ENCODE measurements at places on chromosomes 16 and 17.
A peak's percentile ranks its signal among the peaks of the same experiment; 100 is the strongest.

DNA sequence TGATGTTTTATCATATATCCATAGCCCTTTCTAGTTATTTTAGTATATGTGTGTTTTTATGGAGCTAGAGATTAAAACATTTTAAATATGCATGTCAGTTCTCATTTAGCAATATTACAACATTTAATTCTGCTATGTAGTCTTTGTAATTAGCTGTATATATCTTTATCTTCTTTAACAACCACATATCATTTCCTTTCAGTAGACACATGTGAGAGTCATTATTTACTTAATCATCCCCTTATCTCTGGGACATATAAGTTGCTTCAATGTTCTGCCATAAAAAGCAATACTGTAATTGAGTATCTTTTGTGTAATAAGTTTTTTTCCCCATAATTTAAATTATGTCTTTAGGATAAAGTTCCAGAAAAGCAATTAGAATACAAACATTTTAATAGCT, 52.0 kb upstream of the CLEC3A start:
- no peak for DNase-seq

- no peak for DNase-seq
Measured at GRCh38 chr17:42055027-42055426, 4.6 kb upstream of the C17orf113 start.

DNA sequence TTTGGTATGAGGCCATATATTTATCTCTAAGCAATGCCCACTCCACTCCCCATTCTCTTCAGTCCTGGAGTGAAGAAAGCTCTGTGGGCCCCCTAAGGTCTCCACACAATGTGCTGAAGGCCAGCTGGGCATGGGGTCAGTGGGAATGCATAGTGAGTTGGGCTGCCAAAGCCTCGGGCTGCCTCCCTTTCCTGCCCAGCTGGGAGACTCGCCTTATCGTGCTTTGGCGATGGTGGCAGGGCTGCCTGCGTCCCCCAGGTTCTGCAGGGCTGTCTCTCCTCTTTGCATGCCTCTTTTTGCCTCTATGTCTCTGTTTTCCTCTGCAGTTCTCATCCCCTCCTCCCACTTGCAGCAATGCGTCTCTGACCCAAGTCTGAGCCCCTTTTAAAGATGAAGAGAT, 116.5 kb downstream of the CYLD start:
- DNase-seq = no peak

DNA sequence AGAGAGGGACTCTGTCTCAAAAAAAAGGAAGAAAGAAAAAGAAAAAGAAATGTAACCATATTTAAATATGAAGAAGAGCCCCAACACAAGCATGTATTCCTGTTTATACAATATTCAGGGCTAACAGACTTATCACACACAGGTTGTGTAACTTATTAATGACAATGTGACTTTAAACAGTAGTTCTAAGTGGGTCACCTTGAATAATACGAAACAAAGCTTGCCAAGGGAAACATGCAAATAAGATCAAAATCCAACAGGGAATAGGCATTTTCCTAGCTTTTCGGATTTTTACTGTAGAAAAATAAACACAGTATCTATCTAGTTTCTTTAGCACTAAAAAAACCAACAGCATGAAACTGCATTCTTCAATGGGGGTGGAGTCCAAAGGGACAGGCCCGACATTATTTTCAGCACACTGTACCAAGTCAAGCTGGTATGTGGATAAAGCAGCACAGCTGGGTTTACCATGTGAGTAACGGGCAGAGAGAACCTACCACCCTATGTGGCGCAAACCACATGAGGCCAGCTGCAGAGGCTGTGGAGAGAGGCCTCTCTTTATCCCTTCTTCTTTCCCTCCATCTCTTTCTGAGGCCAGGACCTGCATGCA, 45.3 kb downstream of the TOM1L2 start:
- no peak for DNase-seq

DNA sequence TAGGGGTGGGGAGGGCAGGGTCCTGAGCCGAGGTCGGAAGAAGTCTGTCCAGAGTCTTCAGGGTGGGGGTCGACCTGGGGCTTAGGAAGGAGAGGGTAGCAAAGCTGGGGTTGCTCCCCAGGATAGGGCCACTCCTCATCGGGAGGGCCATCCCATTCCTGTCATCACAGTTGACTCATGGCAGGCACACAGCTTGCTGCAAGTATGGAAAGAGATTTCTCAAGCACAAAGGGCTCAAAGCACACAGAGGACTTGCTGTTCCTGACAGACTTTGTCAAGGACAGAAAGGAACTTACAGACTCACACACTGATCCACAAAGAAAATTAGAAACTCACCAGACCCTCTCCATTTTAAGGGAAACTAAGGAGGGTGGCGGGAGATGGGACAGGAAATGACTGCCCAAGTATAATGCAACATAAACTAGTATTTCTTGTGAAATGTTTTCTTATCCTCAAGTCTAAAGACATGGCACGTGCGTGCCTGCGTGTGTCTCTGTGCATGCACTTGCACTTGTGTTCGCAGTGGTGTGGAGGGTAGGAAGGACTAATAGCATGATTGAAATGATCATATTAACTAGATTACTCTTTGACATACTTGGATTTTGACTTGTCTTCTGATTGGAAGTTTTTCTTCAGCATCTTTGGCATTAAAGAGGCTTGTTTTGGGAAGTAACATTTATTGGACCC, 2.4 kb downstream of the AOC2 start:
- DNase-seq = no peak

- no peak for DNase-seq
Measured at GRCh38 chr16:85583491-85584181, 29.5 kb upstream of the GSE1 start.

DNA sequence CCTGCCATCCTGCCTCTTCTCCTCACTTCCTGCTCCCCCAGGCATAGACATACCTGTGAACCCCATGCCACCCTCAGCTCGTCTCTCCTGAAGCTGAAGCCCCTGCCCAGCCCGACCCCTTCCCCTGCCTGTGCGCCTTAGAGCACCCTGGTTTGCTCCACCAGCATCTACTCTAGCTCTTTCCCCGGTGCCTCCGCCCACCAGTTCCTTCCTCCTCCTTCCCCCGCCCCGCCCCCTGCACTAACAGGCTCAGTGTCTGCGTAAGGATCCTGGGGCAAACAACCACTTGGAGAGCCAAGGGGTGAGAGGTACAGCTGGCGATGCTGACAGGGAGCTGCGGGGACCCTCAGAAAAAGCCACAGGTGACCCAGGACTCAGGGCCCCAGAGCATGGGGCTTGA, 1.9 kb downstream of the GPR142 start:
- peak; percentile 54 for DNase-seq

GRCh38 chr17:75814900-75815373, 29.3 kb downstream of the UNC13D start:
- no peak for DNase-seq

DNA sequence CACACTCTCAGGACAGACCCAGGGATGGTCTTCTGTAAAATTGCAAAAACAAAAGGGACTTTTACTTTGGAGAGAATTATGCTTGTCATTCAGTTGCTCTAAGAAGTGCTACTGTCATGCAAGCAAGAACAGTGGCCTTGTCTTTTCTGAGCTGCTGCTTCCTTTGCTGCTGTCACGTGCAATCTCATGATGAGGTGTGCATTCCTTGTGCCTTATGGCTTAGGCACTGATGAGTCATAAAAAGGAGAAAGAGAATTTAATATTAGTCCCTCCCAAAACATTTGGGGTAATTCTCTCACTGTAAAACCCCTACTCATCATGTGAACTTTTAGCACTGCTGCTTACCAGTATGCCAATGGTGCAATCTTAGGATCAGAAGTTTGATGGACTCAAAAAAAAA, 2051.3 kb downstream of the TP53TG3F start:
- DNase-seq = no peak

- no peak for DNase-seq
Measured at GRCh38 chr17:70658317-70658716, 489.0 kb downstream of the KCNJ2 start.

- no peak for DNase-seq
Measured at GRCh38 chr16:24759006-24759405, 29.6 kb downstream of the TNRC6A start.

- DNase-seq = no peak
Measured at GRCh38 chr17:78567991-78568390, 9.2 kb downstream of the DNAH17 start.

DNA sequence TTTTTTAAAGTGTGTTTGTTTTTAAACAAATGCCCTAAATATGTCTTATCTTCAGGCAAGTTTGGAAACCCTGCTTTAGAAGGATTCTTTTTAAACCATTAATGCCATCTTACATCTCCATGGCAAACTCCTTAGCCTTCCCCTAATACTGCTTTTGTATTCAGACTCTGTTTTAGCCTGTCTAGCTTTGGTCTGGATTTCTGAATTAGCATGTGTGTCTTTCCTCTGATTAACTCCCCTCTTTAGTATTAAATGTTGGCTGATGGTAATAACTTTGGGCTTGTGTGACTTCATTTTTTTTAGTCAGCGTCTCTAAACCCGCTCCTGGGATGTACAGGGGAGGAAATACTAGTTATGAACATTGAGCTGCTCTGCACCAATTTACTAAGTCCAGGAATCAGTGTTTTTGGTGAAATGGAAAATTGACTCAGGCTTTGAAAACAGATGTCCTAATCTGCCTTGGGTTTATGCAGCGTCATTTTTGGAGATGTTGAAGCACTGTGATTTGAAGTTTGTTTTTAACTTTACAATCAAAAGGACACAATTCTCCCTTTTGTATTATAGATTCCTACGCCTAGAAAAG, 22.2 kb downstream of the WIPF2 start:
- DNase-seq = no peak

DNA sequence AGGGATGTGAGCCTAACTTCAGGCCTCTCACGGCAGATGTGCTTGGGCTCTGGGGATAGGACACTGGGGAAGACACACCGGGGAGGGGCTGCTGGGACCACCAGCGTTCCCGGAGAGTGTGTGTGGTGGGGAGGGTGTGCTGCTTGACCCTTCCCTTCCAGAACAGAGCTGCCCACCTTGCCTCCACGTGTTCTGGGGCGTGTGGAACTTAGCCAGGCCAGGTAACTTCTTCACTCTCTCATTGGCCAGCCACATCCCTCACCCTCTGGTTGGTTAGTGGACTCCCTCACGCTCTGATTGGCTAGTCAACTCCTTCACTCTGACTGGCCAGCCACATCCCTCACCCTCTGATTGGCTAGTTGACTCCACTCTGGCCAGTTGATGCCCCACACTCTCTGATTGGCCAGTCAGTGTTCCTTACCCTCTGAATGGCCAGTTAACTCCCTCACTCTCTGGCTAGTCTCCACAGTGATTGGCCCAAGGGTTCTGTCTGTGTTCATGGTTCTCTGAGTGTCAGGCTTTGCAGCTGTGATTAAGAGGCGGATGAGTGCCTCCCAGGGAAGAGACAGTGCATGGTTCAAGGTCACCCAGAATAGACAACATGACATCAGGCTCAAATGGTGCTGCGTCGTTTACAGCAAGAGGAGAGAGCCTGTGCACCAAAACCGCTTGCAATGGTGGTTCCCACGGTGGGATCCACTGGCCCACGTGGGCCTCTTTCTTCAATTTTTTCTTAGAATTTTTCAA, 10.0 kb downstream of the TMEM235 start:
- DNase-seq = peak; percentile 17

DNA sequence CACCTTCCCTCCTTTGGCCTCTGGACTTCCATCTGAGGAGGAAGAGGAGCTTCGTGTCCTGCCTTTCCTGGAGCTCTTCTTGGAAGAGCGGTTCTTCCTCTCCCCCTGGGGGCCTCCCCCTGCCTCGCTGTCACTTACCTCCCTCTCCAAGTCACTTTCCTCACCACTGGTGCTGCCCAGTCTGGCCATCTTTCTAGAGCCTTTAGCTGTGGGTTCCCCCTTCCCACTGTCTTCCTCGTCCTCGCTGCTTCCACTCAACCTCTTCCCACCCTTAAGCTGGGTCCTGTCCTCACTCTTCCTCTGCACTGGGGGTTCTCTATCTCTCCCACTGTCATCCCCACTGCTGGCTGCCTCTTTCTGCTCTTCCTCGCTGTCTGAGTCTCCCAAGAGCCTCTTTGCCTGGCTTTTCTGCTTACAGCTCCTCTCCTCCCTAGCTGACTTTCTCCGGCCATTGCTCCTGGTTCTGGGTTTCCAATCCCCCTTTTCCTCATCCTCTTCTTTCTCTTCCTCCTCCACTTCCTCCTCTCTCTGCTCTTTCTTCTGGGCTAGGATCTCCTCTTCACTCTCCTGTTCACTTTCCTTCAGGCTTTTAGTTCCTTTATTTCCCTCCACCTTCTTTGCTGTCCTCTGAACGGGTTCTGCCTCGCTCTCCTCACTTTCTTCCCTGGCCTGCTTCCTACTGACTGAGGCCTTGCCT, 1.4 kb downstream of the HIRIP3 start:
- no peak for DNase-seq

- peak; percentile 98 for DNase-seq
Measured at GRCh38 chr17:82330322-82331239, 3.0 kb downstream of the SECTM1 start.

GRCh38 chr17:81253358-81254131, 14.4 kb downstream of the NDUFAF8 start:
- peak; percentile 32 for DNase-seq

GRCh38 chr17:21474815-21475214, 98.7 kb downstream of the KCNJ12 start:
- DNase-seq = no peak

- DNase-seq = no peak
Measured at GRCh38 chr16:54482892-54483574, 196.4 kb upstream of the IRX3 start.

GRCh38 chr17:787641-788221, 5.6 kb downstream of the MRM3 start:
- no peak for DNase-seq

DNA sequence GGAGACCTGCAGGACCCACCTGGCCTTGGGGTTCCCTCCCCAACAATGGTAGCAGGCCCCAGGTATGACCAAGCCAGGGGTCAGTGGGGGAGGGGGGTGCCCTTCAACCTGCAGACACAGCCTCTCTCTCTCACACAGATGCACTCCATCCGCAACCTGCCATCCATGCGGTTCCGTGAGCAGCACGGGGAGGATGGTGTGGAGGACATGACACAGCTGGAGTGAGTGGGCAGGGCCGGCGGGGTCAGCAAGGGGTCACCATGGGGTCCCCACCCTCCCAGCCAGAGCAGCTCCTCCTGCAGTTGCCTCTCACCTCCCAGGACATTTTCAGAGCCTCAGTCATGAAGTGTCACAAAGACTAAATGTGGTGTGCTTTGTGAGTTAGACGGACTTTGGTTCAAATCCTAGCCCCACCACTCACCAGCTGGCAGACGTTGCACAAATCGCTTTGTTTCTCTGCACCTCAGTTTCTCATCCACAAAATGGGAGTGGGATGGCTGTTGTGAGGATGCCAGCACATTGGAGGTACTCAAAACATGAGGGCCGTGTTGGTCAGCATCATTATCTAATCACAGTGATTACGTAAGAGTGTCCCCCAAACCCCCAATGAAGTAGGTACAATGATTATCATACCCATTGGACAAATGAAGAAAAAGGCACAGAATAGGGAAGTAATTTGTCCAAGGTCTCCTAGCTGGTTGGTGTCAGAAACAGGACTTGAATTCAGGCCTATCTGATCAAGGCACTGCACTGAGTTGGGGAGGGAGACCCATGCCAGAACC, 16.0 kb downstream of the MYO15A start:
- DNase-seq = no peak

- DNase-seq = peak; percentile 93
Measured at GRCh38 chr17:78140169-78141051, 5.8 kb upstream of the C17orf99 start.
